ENCODE measurements at places on chromosomes 12 and 14.

- DNase-seq, result no peak
Measured at GRCh38 chr14:56660677-56661389, 81.2 kb downstream of the TMEM260 start.

GRCh38 chr12:92866418-92866817 lies 62.7 kb downstream of the EEA1 start:
- DNase-seq, result no peak

DNA sequence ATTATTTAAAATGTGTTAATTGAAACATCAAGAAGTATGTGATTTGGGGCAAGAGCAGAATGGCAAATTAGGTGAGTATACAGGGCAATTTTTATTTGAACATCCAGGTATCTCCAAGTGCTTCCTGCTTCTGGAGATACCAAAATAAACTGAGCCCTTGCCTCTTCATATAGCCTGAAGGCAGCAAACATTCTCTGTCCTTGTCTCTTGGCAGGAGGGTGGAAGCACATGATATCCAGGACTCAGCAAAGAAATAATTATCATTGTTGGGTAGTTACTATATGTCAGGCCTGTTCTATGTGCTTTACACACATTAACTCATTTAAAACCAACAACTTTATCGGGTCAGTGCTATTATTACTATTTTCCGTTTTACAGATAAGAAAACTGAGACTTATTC lies 12.5 kb downstream of the LIN7A start:
- DNase-seq, result no peak

DNA sequence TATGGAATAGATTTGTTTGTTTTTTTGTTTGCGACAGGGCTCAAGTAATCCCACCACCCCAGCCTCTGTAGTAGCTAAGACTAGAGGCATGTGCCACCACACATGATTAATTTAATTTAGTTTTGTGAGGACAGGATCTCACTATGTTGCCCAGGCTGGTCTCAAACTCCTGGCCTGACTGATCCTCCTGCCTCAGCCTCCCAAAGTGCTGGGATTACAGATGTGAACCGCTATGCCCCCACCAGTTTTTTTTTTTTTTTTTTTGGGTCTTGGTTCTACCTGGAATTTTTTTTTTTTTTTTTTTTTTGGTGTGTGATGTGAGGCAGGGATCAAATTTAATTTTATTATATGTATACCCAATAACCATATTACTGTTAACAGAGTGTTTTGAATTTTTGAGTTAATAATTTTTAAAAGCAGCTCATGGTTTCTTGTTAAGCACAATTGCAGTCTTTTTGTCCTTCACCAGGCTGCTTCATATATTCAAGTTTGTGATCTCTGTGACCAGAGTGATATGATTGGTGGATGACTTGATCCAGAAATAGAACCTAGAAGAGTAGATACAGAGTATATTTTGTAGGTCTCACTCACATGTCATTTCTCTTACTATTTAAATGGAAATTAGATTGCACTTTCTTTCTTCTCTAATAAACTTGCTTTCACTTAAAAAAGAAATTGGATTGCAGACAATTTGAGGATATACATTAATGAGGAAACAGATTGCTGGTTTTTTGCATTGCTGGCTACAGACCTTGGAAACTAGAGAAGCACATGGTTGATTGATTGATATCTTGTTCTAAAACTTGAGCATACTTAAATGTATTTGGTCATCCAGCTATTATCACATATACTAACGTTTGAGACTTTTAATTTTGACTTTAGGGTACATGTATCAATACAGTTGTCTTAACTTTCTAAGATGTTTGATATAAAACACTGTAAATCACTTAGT lies 13.2 kb downstream of the ADIPOR2 start:
- DNase-seq, result no peak

DNA sequence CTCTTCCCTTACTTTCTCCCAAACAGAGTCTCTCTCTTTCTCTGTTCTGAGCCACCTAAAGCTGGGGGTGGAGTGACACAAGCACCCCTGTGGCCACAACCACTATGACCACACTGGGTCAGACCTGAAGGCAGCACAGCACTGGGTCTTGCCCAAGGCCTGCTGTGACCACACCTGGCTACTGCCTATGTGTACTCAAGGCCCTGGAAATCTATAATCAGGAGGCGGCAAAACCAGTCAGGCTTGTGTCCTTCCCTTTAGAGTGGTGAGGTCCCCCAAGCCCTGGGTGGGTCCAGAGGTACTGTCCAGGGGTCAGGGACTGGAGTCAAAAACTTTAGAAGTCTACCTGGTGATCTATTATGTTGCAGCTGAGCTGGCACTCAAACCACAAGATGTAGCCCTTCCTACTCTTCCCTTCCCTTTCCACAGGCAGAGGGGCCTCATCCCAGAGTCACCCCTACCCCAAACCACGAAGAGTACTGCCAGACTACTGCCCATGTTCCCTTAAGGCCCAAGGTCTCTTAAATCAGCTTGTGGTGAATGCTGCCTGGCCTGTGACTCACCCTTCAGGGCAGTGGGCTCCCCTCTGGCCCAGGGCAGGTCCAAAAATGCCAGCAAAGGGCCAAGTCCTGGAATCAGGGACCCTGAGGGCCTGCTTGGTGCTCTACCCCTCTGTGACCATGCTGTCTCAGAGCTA lies 179.8 kb upstream of the DYRK2 start:
- DNase-seq, result no peak
